ENCODE measurements at places on chromosomes 11 and 22.

- DNase-seq, result no peak
Observed at GRCh38 chr11:16787035-16787742, 48.7 kb downstream of the C11orf58 start.

GRCh38 chr11:92687724-92688123 is 281.7 kb upstream of the MTNR1B start:
- no peak for DNase-seq

DNA sequence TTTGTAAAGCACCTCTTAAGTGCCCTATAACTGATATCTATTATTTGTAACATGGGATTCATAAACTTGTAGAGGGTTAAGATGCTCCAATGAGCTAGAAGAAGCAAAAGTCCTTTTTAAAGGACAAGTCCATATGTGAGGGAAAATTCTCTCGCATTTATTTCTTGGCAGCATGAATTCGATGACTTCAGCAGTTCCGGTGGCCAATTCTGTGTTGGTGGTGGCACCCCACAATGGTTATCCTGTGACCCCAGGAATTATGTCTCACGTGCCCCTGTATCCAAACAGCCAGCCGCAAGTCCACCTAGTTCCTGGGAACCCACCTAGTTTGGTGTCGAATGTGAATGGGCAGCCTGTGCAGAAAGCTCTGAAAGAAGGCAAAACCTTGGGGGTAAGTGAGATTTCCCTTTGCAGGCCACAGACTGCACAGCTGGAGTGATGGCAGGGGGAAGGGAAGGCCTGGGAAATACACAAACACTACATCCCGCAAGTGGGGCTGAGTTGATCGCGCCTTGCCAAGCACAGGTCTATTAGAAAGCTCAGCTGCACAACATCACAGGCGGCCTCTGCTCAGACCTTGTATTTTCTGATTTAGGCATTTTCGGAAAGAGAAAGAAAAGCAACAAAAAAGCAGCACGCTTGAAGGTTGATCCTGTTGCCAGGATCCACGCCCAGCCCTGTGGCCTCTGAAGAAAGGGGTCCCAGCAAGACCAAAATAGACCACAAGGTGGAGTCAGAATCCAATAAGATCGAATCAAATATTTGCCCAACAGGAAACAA is 1.5 kb downstream of the MS4A8 start:
- peak; percentile 55 for DNase-seq

- DNase-seq, result no peak
Observed at GRCh38 chr22:43434928-43435311, 23.1 kb downstream of the MPPED1 start.

- DNase-seq, result no peak
Observed at GRCh38 chr11:105227363-105227762, 87.8 kb upstream of the CARD18 start.

DNA sequence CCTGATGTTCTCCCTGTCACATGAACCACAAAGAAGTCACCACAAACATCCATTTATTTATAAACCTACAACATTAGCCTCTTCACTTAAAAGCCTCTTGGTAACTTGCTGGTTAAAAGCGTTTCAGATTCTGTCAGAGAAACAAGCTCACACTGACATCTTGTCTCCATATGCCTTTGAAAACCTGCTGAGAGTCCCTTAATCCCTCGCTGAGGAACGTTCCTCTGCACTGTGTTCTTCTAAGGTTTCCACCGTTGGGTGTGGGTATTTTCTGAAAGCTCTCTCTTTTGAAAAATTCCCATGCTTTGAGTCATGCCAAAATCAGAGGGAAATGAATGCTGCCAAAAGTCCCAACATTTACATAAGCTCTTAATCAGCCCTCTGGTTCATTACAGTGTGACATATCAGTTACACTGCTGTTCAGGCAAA is 149.8 kb downstream of the CCDC34 start:
- DNase-seq, result no peak

DNA sequence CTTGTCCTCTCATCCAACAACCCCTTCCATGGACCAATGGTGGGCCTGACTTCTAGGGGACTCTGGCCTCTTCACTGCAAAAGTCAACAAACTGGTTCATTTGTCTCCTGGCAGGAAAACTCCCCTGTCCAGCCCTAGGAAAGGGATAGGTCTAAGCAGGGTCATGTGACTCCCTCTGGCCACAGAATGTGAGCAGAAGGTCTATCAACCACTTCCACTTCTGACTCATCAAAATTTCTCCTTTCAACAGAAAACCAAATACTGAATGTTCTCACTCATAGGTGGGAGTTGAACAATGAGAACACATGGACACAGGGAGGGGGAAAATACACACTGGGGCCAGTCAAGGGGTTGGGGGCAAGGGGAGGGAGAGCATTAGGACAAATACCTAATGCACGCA is 1.3 kb upstream of the ISX start:
- no peak for DNase-seq

GRCh38 chr11:75562048-75562835 is at the start of gene SERPINH1:
SERPINH1 (plus strand) TSS chr11:75562253; CDS start chr11:75566350, 4,097 bp downstream.
- DNase-seq, result peak; percentile 91

- no peak for DNase-seq
Observed at GRCh38 chr11:6569706-6570105, 33.7 kb downstream of the RRP8 start.

- no peak for DNase-seq
Observed at GRCh38 chr11:76291576-76292526, 85.5 kb upstream of the WNT11 start.

- no peak for DNase-seq
Observed at GRCh38 chr11:46489656-46490560, 98.3 kb upstream of the CHRM4 start.

GRCh38 chr11:46390331-46391171 is 1.0 kb downstream of the CHRM4 start:
- DNase-seq, result no peak

- DNase-seq, result no peak
Observed at GRCh38 chr11:6864438-6864837, 1.6 kb downstream of the OR10A2 start.

- no peak for DNase-seq
Observed at GRCh38 chr11:110774138-110775014, 62.1 kb upstream of the ARHGAP20 start.

DNA sequence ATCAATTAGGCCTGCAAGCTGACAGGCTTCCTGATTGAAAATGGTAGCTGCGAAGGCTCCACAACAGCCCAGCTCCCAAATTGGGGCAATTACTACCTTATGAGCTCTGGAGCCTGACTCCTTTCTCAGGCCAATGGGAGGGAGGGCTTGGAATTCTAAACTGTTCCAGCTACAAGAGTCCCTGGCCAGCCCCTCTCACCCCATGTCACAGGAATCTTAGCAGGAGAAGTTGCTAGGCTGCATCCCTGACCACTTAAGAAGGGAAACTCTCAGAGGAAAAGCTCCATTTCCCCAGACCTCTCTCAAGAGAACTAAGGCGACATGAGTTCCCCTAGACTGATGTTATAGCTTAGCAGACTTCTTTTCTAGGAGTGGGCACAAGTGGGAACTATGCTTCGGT is 4.9 kb downstream of the LRP4 start:
- DNase-seq, result no peak

DNA sequence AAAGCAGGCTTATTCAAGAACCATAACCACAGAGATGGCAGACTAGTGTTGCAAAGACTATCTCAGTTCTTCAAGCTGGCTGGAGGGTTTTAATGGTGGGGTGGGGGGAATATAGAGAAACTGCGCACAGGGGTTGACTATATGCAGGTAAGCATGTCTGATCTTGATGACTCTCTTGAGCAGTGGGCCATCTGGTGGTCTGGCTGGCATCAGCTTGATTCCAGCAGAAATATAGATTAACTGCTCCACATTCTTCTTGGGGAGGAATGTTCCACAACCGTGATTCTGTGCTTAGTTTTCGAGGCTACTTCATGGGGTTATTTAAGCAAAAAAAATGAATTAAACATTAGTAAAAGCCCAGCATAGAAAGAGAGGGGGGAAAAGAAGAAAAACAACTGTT is 158.8 kb upstream of the PGR start:
- no peak for DNase-seq

DNA sequence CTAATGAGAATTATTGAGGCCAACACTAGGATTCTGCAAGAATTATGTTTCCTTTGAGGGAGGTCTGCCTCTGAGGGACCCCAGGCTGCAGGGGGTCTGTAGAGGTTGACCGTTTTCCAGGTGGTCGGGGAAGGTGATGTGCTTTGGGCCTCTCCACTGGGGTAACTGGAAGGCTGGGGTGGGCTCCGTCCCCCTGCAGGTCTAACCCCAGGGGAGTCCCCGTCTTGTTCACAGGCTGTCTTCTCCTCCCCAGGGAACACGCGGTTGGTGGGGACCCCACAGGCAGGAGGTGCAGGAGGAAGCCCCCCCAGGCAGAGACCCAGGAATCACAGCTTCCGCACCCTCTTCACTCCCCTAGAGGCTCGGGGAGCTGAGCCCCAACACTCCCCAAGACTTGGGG is 726.4 kb downstream of the BRD1 start:
- DNase-seq, result no peak

GRCh38 chr11:73384531-73384871 is 8.3 kb downstream of the RELT start:
- no peak for DNase-seq

DNA sequence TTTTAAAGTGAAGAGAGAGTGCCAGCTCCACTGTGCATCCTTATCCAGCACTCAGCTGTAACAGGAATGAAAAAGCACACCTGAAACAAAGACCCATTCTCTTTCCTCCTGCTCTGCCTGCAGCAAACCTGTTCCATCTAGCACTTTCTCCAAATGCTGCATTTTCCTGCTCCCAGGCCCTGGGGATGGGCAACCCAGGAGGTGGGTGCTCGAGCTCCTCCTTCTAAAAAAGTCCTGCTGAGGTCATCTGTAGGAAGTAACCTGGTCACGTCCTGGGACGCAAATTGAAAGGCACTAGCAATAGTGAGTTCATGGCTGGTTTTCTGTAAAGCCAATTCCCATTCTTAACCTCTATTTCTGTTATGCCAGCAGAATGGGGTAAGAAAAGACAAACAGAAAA is 173.7 kb downstream of the MAML2 start:
- DNase-seq, result no peak

- peak; percentile 31 for DNase-seq
Observed at GRCh38 chr11:87878373-87878825, 296.8 kb downstream of the RAB38 start.

DNA sequence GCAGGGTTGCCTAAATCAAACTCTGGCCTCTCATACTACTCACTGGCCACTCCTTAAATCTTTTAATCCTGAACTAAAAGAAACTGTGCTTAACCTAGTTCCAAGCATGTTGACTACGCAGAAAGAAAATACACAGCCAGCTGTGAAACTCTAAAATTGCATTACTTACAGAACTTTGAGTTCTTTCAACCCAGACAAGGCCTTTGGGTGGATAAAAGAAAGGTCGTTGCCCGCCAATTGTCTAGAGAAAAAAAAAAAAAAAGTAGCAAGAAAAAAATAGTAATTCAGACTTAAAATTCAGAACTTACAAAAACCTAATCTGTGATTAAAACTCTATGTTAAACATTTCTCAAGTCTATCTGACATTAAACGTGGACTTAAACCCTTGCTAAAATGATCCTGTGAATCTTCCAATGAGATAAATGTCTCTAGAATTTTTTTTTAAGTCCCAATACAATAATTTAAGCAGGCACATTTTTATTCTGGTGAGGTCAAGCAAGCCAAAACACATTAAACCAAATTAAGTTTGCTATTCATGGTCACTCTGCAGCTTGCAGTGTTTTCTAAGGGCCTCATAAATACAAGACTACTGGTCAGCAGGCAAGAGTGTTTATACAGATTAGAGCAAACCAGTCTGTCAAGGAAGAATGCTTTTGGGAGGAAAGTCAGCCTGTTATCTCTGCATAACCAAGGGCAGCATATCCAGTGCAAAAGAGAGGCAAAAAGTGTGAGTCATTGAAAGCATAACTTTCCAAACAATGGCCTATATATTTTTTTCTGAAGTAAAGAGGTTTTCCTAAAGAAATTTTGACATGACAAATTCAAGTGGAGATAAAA is 29.5 kb upstream of the CCDC34 start:
- no peak for DNase-seq

GRCh38 chr11:110766316-110766715 is 54.1 kb upstream of the ARHGAP20 start:
- no peak for DNase-seq

DNA sequence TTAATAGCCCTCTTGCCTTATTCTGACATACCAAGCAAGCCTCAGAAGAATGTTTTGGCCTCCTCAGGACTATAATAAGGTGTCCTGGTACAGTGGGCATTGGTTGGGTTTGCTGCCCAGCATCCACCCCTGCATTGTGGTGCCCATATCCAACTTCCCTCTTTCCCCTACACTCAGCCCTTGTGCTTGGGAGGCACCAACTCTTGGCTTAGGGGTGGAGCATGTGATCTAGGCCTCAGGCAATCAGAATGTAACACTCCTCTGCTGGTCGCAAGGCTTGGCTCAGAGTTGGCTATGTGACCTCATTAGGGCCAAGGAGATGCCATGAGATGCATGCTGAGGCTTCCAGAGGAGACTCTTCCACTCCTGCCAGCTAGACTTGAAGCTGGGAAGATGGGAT is 123.0 kb downstream of the CSNK2A3 start:
- DNase-seq, result no peak

GRCh38 chr11:4830909-4831308 is 9.8 kb downstream of the OR51F2 start:
- no peak for DNase-seq

DNA sequence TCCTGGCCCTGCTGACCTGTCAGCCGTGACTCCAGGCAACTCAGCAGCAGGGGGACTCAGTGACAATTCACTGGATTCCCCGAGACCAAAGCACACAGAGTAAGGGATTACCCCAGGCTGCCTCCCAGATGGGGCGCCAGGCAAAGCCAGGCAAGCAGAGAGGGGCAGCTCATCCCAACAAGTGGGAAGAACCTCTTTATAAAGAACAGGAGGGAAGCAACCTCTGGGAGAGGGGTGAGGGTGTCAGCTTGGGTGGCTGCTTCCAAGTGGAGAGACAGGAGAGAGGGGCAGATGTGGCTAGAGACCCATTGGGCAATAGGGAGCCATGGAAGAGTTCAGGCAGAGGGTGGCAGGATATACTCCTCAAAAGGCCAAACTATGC is 1.2 kb downstream of the SLC22A12 start:
- DNase-seq, result no peak

GRCh38 chr11:83285151-83285770 is 906 bp downstream of the CCDC90B start:
- no peak for DNase-seq
